IMR-90 (cell line): ENCODE measurements at places on chromosomes 2 and 18. TPM values are rescaled to one million over a fixed set of nuclear protein-coding genes. Genes with fewer than 3 reads are reported as not detected.

- peak; percentile 27 for DNase-seq
These were observed 427.7 kb downstream of the TGIF1 start for GRCh38 chr18:3877678-3878077.

GRCh38 chr18:64966667-64967066, 784.1 kb upstream of the CDH7 start:
- no peak for DNase-seq

DNA sequence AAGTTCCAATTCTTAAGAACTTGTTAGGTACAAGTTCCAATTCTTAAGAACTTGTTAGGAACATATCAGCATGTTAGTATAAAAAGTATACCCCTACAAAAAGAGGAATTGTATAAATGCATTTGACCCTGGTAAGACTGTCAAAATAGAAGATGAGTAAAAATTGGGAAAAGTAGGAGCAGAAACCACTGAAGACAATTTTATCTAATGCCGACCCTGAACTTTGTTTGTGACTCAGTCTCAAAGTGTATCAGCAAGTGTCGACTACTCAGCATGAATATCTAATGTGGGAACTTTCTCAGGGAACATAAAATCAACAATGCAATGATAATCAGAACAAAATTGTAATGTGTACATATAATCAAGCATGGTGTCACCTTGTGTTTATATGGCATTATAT, 583 bp upstream of the CD226 start:
- DNase-seq: no peak

DNA sequence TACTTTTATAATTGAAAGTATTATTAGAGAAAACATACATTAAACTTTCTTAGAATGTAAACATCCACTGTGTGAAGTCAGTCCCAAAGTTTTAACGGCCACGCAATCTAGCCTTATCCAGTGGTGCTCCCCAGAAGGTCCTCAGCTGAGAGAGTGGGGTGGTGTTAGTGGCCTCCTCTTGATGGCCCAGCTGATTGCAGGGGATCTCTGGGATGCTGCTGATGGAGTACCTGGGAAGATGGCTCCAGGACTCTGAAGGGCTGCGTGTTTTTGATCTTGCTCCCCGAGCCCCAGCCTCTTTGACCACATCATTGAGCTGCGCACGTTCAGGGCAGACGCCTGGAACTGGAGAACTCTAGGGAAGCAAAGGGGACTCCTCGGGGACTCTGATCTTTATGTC, 181.4 kb downstream of the FAM210A start:
- DNase-seq: no peak

GRCh38 chr2:25566094-25566493, 107.3 kb downstream of the DTNB start:
- DNase-seq: no peak

DNA sequence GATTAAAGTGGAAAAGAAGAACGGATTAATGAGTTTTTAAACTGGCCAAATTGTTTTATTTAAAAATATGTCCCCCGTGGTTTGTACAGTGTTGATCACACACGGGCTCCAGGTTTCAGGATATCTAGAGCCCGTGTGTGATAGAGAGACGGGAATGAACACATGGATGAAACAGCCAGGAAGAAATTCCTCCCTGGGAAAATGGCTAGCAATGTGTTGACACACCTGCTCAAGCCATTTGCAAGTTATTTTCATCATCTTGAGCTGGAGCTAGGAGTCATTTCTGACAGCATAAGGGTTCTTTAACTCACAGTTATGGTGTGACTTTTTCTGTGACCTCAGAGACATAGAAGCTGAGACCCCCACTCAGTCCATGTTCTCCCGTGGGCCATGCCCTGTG, 81.6 kb downstream of the LRRFIP1 start:
- no peak for DNase-seq

DNA sequence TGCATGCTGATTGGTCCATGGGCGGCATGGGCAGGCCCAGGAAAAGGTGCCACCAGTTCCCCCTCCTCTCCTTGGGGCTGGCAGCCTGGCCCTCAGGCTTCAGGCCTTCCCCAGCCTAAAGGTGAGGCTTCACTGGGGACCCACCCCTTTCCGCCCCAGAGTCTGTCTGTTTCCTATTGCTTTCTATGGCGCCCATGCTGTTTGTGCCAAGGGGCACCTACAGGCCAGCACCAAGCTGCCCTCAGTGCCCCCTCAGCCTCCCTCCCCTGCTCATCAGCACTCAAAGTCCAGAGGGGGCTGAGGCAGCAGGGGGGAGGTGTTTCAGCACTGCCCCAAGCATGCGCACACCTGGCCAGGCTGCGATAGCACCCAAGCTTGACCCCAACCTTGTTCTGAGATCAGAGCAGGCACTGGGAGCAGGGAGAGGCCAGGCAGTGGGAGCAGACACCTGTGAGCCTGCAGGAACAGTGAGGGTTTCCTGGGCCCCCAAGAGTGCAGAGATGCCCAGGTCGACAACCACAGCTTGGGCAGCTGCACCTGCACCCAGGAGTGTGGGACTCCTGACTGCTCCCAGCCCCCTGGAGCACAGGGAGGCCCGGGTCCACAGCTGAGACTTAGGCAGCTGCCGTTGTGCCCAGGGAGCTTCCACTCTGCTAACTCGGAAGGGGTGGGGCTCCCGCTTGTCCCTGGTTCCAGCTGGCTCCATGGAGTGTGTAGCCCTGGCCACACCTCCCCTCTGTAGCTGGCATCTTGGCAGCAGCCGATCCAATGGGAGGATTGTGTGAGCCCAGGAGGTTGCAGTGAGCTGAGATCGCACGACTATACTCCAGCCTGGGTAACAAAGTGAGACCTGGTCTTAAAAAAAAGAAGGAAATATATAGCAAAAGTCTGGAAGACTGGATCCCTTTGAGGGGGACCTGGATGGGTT, 69.1 kb downstream of the NCAPH start:
- no peak for DNase-seq

- DNase-seq: no peak
These were observed 291.8 kb downstream of the ICOS start for GRCh38 chr2:204228169-204228886.

DNA sequence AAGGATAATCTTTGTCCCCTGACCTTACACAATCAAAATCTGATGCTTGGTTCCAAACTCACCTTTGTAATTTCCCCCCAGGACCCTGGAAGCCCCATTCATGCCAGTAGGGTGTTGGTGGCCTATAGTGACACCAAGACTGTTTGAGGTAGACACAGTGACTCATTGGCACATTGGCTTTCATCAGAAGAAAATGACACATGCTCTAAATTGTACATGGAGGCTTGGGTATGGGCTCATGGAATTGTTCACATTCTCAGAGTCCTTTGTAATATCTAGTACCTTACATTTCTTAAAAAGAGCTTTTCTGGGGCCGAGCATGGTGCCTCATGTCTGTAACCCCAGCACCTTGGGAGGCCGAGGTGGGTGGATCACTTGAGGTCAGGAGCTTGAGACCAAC, 61.2 kb upstream of the LRPPRC start:
- no peak for DNase-seq

DNA sequence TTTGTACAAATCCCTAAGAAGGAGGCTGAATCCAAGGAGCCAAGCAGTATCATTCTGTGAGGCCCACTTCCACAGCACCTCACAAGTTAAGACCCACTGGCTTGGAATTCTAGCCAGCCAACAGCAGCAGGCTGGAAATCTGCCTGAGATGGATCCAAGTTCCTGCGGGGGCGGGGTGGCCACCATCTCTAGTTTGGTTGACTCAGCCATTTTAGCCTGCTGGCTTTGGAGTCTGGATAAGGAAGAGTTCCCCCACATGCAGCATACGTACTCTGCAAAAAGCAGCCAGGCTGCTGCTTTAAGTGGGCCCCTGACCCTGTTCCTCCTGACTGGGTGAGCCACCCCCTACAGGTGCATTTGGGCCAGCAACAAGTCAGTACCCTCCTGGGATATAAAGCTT, 65.2 kb downstream of the FARP2 start:
- DNase-seq: no peak

DNA sequence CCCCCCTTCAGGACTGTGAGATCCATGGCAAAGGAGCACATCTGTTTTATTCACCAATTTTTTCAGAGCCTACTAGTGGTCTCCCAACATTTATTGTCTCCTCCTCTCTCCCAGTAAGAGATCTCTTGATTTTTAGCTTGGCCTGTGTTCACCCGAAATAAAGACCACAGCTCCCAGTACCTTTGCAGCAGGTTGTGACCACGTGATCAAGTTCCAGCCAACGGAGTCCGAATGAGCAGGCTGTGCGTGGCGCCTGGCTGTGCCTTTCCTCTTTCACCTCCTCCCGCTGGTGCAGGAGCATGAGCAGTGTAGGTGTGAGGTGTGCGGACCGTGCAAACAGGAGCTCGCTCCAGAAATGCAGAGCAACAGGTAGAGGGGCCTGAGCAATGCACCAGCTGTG, 143.6 kb upstream of the GLI2 start:
- DNase-seq: no peak

DNA sequence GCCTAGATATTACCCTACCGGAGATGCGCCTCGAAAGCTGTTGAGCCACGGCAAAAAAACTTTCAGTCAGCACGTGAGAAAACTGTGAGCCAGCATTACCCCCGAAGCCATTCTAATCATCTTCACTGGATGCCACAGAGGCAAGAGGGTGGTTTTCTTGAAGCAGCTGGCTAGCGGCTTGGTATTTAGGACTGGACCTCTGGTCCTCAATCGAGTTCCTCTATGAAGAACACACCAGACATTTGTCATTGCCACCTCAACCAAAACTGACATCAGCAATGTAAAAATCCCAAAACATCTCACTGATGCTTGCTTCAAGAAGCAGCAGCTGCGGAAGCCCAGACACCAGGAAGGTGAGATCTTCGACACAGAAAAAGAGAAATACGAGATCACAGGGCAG, 52.8 kb upstream of the SLC66A3 start:
- DNase-seq: no peak

The NEURL3 gene
- total RNA-seq: not detected in 2 replicates

The STK39 gene
- 11.8 and 25.8 TPM in 2 replicates for total RNA-seq

The GRHL1 gene
- total RNA-seq: 0.18 and 0.56 TPM in 2 replicates

The PAX8 gene
- 0.18 and 0.28 TPM in 2 replicates for total RNA-seq
